ENCODE measurements at places on chromosomes 11 and 22.
A peak's percentile ranks its signal among the peaks of the same experiment; 100 is the strongest.

GRCh38 chr11:107719073-107719472 is 7.2 kb upstream of the SLN start:
- DNase-seq: no peak

- no peak for DNase-seq
These were observed 158.7 kb upstream of the SYT13 start for GRCh38 chr11:45444796-45445195.

- DNase-seq: peak; percentile 12
These were observed 20.7 kb downstream of the GRIK4 start for GRCh38 chr11:120532082-120532831.

DNA sequence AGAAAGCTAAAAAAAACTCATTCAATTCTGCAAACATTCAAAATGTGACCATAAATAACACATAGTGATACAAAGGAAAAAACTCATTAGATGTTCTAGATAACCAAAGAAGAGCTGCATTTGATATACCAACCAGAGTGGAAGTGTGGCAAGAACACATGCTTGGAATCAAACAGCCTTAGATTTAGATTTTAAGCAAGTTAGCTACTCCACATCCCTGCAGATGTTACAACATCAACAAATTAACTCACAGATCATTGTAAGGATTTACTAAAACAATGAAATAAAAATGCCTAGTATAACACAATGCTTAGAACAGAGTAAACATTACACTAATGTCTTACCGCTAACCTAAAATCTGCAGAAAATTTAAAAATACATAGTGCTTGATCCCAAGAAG is 114.0 kb upstream of the AKIP1 start:
- DNase-seq: no peak

DNA sequence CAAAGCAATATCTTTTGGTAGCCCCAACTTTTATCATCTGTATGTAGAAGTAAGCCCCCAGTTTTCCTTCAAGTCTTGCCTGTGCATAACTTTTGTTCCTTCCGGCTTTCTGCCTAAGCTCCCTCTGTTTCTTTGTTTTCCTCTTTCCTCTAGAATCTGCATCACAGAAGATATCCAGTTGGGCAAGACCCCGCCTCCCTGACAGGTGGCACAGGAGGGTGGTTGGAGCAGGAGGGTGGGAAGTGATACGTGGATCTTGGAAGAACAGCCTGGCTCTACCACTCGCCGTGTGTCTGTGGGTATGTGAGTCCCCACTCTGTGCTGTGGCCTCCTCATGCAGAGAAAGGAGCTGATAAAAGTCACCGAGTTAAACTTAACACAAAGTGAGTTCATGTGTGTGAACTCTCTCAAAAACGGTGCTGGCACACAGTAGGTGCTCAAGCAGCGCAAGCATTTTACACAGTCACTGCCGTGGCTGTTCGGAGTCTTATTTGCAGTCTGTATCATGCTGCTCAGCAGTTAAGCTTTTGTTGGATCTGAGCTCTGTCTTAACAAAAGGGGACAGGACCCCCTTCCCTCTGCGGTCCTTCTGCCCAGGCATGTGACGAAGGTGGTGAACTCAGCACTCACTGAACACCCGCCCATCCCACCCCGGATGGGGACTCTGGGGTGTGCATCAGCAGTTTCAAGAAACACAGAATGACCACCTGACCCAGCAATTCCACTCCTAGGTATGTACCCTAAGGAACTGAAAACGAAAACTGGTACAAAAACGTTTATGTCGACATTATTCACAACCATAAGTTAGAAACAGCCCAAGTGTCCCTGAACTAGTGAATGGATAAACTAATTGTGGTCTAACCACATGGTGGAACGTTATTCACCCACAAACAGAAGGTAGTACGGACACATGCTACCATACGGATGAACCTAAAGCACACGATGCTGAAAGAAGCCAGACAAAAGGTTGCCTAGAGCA is 249.1 kb downstream of the CTTN start:
- no peak for DNase-seq

DNA sequence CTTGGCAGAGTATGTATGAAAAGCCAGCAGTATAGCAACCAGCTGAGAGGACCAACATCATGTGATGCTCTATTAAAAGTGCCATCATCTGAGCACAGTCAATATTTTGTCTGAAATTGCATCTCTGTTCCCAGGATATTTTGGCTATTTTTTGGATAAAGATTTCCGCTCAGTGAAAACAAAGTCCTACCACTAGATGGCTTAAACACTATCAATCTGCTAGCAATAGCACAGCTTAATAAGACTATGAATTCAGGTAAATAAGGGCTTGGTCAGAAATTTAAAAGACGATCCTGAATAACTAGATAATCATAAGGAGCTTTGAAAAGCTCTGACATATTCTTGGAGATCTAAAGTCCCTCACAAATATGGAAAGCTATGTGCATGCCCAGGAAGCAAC is 74.4 kb downstream of the MS4A13 start:
- DNase-seq: no peak

Measured in HCEC 1CT (cell line).